ENCODE measurements at places on chromosomes 12 and 14.

DNA sequence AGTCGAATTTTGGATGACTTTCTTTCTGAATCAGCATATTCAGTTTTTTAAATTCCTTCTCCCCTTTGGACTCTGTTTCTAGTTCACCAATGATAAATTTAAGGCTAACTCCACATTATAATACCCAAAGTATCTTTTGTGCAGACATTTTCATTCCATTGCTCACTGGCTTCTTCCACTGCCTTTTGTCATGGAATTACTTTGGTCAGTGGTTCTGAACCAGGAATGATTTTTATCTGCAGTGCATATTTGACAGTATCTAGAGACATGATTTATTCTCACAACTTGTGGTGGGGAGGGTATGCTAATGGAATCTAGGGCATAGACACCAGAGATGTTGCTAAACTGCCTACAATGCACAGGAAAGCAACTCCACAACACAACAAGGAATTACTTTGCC is 234.4 kb upstream of the PRKD1 start:
- no peak for DNase-seq

DNA sequence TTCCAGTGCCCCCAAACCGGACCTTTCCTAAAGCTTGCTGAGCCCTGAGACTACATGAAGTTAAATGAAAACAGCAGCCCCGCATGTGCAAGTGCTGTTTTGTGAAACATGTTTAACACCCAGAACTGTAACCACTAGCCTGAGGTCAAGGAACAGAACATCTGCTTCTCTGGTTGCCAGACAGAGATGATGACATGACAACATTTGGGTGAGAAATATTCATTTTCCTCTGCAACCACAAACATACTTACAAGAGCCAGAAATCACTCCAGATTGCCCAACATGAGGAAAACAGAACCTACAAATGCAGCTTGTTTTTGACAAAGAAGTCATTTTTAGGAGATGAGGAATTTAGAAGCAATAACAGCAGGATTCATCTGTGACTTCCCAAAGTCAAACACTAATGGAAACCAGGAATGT is 110.4 kb downstream of the BCAT1 start:
- DNase-seq: peak; percentile 13

GRCh38 chr12:91155990-91156389 is 26.6 kb downstream of the DCN start:
- DNase-seq: no peak

- DNase-seq: no peak
Observed at GRCh38 chr12:128402486-128403243, 135.7 kb downstream of the TMEM132C start.

- no peak for DNase-seq
Observed at GRCh38 chr14:78840898-78841297, 670.7 kb downstream of the NRXN3 start.

DNA sequence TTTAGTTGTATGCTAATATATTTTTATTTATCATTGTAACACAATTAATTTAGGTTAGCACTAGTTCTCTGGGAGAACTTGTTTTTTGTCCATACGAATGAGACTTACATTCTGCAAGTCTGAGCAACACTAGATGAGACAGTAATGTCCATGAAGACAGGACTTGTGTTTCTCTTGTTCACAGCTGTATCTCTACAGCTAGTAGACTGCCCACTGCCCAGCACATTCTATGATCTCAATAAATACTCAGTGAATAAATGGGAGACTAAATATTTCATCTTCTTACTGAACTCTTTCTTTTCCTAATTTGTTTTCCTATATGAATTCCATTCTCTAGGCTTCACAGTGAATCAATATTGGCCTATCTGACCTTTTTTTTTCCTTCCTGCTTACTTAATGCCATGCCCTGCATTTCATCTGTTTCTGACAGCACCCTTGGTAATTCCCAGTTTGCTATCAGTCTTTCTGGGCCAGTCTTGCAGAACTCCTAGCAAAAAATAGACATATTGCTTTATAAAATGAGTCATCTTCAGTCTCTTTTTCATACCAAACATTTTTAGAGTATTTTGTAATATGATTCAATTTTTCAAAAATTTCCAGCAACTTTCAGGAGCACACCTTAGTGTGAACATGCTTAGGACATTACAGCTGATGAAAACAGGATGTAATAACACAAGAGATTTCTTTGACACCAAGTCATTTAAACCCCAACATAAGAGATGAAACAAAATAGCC is 185.5 kb upstream of the ATP2B1 start:
- DNase-seq: no peak

GRCh38 chr12:42496886-42497285 is 92.7 kb downstream of the PRICKLE1 start:
- DNase-seq: no peak

GRCh38 chr12:100778967-100779590 is 15.5 kb upstream of the ANO4 start:
- no peak for DNase-seq

GRCh38 chr14:77045238-77046162 is 17.0 kb upstream of the IRF2BPL start:
- DNase-seq: no peak

DNA sequence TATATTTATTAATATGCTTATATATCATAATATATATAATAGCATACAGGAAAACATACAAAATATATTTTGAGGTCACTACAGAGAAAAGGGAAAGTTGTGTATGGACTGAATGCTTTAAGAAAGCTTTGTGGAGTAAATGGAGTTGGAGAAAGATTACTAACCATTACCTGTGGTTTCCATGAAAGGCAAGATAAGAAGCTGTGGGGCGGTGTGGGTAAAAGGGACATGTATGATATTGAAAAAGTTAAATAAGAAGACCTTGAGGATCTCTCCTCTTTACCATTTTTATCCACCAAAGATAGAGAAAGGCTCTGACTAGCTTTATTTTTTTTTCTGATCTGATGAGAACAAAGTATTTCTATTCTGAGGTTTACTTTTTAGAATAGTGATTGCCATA is 404.4 kb downstream of the TRHDE start:
- DNase-seq: no peak

DNA sequence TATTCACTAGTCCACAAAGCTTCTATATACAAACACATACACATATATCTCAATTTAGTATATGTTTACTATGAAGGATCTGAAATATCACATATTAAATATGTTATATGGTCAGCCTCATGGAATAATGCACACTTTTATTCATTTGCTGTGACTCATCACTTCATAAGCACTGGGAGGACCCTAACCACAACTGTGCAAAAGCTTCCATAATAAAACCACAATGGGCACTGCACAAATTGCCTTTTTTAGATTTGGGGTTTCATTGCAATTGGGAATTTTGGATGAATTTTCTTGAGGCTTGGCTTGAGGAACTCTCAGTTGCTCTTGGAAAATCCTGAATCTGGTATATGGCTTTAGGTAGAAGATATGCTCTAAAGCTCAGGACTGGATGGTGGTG is 399.4 kb downstream of the C12orf75 start:
- DNase-seq: no peak

- DNase-seq: peak; percentile 16
Observed at GRCh38 chr14:73026243-73026844, 562 bp downstream of the ZFYVE1 start.

- no peak for DNase-seq
Observed at GRCh38 chr14:91205459-91205858, 39.0 kb downstream of the GPR68 start.

DNA sequence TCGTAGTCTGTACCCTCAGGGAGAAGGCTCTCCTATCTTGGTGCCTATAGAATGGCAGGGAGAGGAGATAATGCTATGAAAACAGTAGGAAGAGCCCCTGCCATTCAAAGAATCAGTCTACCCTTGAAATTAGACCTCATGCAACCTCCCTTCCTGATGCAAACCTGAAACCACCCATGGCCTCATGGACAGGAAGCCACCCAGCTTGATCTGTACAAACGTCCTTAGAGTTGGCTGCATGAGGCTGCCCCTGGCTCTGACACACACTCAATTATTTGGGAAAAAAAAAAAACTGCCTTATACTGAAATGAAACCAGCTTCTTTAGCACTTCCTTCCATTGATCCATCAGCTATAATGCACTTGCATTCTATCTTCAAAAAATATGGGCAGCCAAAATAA is 116.6 kb upstream of the BCL2L14 start:
- DNase-seq: peak; percentile 33

DNA sequence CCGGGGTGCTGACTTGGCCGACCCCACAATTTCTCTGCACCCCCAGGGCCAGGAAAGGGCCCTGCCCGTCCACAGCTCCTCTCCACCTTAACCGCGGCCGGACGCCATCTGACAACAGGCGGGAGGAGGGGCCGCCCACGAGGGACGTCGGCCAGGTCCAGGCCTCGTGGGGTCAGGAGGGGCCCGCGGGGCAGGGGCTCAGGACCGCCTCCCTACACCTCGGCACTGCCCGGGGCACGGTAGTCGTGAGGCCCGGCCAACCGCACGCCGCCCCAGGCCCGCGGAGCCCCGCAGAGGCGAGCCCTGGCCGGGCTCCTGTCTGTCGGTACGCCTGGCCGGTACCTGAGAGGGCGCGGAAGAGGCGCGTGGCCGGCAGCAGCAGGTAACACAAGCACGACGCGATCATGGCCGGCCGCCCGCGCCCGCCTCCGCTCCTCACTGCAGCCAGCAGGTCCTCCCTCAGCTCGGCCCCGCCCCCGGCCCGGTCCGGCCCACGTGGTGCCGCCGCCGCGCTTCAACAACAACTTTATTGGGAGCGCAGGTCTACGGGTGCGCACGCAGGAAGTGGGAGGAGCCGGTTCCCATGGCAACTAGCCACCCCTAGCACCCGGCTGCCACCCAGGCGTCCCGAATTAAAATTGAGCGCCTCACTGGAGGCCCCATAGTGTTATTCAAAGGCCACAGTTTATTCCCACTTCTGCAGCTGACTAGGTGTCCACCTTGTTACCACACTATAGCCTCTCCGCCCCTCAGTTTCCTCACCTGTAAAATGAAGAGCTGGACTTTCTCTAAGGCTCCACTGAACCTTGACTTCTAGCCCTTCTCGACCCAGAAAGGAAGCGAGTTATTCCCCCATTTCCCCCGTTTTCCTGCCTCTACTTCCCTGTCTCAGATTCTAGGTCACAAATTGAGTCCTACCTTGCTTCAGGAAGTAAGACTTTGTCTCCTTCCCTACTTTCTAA is at the start of gene ANGEL1:
Gene ANGEL1, minus strand, starts transcription at position 461 of the 962 bp plus-strand sequence. Its CDS starts 55 bp downstream, at position 406.
- DNase-seq: peak; percentile 97

DNA sequence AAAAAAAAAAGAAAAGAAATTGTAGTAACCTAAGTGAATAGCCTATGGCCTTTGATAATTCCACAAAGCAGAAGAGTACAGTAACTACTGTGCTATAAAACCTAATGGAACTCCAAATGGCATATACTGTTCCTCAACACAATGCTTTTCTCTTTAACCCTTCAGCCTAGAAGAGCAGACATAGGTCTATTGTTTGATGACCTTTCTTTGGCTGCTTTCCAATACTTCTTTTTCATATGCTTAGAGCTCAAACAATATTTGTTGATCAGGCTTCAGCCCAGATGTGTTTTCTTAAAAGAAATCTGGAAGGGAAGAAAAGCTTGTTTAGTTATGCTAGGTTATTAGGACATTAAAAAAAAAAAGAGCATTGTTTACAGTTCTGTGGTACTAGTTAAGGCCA is 116.4 kb downstream of the NTN4 start:
- no peak for DNase-seq

DNA sequence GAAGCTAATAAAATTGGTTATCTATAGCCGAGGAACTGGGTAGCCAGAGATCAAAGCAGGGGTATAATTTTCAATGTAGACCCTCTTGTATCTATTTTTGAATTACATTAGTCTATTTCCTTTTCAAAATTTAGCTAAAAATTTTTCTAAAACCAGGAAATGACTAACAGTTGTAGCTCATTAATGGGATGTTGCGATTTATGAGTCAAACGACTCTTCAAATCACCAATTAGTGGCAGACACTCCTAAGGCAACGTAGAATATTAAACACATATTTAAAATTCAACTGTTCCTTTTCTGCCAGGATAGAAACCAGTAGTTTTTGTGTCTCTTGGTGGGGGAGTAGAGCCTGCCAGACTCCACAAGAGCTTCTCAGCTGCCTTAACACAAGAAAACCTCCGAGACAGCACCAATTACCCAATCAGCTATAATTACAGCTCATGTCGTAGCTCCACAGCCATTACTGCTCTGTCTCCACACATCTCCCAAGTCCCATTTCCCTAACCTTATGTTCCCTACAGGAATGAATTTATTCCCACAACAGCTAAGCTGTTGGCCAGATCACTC is 26.9 kb downstream of the GCN1 start:
- DNase-seq: no peak

- DNase-seq: no peak
Observed at GRCh38 chr14:65357113-65357512, 55.4 kb upstream of the FUT8 start.

DNA sequence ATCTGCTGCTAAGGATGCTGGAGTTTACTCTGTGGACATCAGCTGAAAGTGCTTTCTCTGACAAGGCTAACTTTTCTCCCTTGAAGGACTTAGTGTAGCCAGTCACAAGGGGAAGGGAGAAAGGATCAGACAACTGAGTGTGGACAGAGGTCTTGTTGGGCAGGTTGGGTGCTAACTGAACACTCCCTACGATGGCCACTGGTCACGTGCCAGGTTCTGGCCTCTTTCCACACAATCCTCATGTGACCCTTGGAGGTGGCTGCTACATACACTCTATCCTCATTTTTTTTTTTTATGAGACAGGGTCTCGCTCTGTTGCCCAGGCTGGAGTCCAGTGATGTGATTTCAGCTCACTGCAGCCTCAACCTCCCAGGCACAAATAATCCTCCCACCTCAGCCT is 39.7 kb downstream of the FOXN4 start:
- no peak for DNase-seq

DNA sequence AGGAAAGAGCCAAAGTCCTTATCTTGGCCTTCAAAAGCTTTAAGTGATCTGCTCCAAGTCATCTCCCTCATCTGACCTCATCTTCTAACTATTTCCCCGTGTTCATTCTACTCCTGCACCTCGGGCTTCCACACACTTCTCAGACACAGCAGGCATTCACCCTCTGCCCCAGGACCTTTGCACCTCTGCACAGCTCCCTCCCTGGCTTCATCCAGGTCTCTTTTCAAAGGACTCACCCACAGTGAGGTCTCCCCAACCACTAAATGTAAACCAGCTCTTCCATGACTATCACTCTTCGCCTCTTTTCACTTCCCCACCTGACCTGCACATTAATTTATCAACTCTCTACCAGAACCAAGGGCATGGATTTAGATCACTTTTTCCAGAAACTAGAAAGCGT is 161.8 kb downstream of the PIWIL1 start:
- no peak for DNase-seq

- DNase-seq: no peak
Observed at GRCh38 chr12:12228402-12228801, 38.4 kb downstream of the LRP6 start.

Measured in activated CD4-positive, alpha-beta T cell treated with anti-CD3 and anti-CD28 coated beads, Interleukin-2, amount 10 ng/mL, durations not matched to agents 7 days and 5 days (primary cell).